ENCODE measurements at places on chromosomes 1 and 21.
A peak's percentile ranks its signal among the peaks of the same experiment; 100 is the strongest.

- peak; percentile 57 for DNase-seq
Measured at GRCh38 chr1:233614173-233614742, 352 bp downstream of the KCNK1 start.

GRCh38 chr1:86998280-86998679, 83.8 kb downstream of the HS2ST1 start:
- no peak for DNase-seq

DNA sequence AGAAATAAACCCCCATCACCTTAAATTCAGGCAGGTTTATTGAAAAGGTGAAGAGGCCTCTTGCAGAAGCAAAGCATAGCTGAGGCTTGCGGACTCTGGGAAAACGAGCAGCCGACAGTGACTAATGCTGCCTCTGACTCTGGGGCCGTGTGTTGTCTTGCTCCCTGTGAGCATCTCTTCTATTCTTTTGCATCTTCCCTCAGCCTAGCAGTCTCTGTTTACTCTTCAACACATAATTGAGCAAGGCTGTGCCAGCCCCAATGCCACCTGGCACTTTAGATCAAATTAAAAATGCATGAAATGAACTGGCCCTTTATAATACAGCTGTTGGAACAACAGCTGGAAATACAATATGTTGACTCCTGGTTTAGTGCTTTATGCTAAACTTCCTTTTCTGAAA, 18.4 kb upstream of the REG4 start:
- peak; percentile 80 for DNase-seq

DNA sequence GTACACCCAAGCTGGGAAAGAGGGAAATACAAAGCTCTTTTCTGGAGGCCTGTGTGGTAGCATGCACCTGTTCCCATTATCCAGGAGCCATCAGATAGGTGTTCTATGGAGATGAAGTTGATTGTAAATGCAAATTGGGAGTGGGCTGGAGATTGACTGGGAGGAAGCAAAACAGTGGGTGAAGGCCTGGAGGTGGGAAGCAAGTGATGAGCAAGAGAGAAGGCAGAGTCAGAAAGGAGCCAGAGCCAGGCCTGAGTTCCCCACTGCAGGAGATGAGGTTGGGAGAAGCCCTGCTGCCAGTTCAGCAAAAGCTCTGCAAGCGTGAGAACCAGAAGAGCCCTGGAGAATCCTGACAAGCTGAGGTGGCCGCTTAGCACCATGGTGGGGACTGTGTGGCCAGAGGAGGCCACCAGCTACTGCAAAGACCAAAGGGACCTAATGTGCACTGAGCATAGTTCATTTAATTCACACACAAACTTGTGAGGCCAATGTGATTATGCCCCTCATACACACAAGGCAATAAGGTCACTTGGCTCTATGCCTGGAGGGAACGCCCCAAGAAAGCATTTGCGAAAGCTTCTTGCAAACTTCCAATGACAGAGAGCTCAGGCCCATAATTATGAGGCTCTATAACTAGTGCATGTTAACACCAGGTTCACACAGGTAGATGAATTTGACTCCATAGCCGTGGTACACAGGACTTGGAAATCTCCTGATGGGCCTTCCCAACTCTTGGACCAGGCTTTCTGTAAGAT, 73.0 kb upstream of the GRIK3 start:
- no peak for DNase-seq

GRCh38 chr1:228387321-228387720, 19.3 kb downstream of the TRIM11 start:
- no peak for DNase-seq

DNA sequence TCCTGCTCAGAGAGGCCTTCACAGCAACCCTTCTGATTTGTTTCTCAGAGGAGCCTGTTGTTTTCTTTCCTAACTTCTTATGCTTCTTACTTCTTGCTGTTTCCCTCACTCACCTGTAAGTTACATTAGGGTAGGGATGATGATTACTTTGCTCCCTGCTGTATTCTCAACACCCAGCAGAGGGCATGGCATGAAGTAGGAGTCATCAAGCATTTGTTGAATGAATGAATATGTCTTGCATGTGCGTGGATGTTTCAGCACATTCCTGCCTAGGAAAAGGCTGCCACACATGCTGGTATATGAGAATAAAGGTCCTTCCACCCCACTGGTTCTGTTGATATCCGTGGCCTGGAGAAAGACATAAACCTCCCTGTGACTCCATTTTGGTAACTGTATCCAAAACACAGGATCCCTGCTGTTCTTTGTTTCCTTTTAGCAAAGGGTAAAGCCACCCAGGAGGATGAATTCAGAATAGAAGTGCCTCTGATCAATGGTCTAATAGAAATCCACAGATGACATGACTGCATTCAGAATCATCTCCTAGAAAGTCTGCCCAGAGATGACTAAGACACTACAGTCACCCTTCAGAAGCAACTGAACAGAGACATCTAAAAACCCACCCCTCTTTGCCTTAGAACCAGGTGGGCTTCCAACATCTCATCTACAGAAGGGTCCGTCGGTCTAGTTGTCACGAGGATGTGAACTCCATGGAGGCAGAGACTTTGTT, 168.8 kb downstream of the ZSCAN20 start:
- peak; percentile 36 for DNase-seq

DNA sequence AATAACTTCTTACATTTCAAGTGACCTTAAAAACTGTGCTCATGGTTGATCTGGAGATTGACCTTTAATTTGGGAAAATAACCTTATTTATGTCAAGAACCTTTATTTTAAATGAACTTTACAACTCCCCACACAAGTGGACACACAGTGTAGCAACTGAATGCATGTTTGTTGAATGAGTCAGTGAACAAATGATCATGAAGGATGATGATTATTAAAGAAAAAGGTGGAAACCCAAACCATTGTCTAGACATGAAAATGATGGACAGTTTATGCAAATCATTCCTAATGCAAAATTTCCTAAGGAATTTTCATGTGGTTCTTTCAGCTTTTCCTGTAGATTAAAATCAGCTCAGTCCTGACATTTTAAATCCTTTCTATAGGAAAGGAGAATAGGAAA, 439.8 kb upstream of the RUNX1 start:
- no peak for DNase-seq

DNA sequence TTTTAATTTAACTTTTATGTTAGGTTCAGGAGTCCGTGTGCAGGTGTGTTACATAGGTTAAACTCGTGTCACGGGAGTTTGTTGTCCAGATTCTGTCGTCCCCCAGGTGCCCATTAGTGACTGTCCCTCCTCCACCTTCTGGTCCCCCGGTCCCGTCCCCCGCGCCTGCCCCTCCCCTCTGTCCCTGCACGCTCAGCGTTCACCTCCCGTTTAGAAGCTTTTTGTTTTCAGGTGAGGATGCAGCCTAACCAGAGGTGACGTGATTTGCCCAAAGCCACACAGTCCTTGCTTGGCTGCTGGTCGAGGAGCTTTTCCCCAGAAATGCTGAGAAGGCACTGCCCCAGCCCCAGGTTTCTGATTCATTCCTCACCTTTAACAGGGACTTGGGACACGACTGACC, 844 bp downstream of the C1orf146 start:
- DNase-seq: no peak

- DNase-seq: no peak
Measured at GRCh38 chr1:60809204-60809980, 273.0 kb upstream of the NFIA start.

DNA sequence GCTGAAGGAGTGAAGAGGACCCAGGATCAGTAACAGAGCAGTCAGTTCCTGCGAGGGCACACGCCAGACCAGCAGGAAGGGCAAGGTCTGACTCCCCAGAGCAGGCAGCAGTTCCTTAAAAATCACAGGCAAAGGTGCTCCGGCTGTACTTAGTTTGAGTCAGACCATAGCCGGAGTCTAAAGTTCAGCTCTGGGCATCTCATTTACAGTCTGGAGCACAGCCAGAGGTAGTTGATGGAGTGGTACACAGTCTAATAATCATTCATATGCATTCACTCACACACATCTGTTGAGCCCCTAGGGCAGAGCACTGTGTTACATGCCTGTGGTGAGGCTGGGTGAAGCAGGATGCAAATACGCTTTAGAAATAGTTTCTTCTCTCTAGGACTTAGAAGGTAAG, 7.3 kb upstream of the AMIGO1 start:
- DNase-seq: no peak

- no peak for DNase-seq
Measured at GRCh38 chr1:22056936-22057335, 4.4 kb downstream of the CDC42 start.

DNA sequence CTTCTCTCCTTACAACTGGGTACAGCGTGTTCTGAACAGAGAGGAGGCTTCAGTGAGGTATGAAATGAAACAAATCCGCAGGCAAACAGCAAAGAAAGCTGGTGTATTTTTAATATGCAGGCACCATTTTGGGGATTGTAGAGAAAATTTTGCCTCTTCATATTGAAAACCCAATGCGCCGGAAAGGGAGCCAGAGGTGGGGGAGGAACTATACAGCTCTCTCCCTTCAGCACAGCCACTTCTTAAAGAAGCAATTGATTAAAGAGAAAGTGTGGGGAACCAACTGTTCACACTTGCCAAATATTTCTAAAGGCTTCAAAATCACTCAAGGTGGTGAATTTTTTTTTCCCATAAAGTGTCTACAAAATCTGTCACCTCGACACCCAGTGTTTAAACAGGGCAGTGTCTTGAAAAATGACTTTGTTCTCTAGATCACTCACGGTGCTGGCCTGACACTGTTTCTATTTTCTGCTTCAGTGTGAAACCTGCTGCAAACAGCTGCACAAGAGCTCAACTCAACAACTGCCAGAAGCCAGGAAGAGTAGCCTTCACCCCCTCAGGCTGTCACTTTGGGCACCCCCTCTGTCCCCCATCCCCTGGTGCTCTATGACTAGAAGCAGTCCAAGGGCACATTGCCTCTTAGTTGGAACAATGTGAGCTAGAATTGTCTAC, 123.8 kb upstream of the CTTNBP2NL start:
- no peak for DNase-seq
